Liver (tissue), 10 donors: ENCODE measurements at places on chromosomes 2 and 18.
A peak's percentile ranks its signal among the peaks of the same experiment; 100 is the strongest.

GRCh38 chr2:219331560-219332213, 857 bp downstream of the RESP18 start:
- peak; percentile 63 for DNase-seq

DNA sequence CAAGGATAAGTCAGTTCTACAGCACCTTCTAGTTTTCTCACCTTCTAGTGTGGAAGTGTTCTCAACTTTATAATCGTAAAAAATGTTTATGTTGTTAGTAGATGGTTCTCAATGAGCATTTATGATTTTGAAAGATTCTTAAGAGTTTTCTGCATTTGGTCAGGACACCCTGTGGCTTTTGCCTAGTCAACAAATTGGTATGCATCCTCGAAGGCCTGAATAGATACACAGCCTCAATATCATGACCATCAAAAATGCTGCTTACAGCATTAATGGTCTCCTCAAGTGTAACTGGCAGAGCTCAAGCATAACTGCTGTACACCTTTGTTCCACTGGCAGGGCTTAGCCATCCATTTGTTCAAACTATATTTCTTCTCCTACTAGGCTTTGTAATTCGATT, 96.7 kb downstream of the CRACDL start:
- no peak for DNase-seq

DNA sequence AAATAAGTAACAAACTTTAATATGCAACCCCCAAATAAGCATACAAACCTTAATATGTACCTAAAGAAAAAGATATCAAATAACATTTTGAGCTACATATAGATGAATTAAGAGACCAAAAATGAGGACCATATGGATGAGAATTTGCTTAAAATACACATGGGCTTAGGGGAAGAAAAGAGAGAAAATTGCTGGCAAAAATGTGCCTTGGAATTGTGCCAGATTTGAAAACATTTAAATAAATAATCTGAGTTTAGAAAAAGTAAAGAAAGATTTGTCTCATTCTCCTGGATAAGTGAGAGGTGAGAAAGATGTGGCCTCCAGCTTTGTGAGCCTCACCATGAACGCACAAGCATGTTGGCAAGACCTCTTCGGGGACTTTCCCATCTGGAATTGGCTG, 372.6 kb downstream of the SOX11 start:
- no peak for DNase-seq

GRCh38 chr2:145538661-145539350, 1018.9 kb upstream of the ZEB2 start:
- no peak for DNase-seq

- no peak for DNase-seq
Measured at GRCh38 chr2:119004602-119005001, 62.6 kb downstream of the MARCO start.

GRCh38 chr2:168345601-168346000, 98.2 kb upstream of the STK39 start:
- no peak for DNase-seq

- DNase-seq: no peak
Measured at GRCh38 chr2:58289029-58289428, 47.9 kb upstream of the FANCL start.

DNA sequence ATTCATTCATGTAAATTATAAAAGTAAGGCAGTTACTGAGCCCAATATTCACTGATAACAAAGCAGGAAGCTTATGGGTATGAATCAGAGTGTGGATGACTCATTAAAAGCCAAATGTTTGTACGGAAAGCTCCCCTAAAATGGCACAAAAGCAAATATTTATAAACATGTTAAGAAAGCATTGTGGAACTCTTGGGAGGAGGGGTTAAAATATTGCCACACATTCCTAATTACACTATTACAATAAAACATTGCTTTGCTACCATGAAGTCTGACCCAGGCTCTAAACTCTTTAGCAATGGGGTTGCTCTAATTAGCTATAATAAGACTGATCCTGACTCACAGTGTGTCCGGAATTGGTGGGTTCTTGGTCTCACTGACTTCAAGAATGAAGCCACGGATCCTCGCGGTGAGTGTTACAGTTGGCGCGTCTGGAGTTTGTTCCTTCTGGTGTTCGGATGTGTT, 110.9 kb downstream of the NAB1 start:
- DNase-seq: no peak

DNA sequence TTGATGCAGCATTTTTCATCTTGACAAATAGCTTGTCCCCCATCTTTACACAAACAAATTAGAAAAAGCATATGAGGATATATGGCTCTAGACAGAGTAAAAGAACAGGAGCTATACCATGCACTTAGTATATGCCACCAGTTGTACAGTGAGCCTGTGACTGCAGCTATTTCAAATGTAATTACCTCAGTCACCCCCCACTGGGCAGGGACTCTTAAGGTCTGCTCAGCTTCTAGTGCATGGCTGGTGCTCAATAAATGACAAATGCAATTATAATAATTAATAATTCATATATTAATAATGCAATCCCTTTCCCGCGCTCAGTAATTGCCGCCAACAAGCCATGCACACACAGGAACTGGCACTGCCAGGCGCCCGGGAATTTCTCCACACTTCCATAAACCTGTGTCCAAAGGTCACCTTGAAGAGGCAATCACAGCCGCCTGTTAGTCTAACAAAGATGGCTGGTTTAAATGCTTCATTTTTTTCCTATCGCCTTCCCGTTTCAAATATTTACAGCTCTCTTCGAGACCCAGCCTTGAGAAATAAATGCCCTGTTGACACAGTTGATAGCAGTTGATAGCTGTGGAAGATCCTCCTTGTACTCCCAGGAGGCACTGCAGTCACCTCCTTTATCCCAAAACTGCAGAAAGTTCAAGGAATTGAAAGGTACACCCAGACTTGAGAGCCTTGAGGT, 156.6 kb downstream of the INO80D start:
- DNase-seq: no peak

DNA sequence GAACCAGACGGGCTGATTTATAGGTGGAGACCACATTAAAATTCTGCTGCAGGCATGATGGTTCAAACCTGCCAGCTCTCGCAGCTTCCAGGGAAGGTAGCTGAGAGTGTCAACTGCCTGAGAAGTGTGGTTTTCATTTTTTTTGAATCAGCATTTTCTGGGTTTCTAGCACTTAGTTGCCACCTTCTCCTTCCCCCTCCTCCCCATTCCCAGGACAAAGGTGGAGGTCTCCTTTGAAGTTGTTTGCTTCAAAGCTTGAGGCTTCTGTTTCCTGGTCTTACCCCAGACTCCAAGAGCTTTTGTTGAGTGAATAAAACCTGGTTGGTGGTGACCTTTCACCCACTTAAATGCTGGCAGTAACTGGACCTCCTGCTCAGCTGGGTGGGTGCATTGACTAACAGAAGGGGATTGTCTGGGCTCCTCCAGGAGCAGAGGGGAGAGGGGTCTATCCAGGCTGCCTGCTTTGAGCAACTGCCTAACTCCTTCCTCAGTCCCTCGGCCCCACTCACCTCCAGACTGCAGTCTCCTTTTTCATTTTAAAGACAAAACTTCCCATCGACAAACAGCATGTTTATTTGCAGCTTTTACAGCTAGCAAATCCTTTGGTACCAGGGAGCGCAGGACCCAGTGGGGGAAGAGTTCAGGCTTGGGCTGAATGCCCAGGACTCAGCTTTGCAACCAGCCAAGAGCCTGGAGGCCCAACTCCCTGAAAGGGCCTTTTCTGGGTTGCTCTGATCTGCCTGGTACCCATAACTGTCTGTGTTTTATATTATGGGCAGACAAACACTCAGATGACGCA, 3.5 kb downstream of the RHOB start:
- DNase-seq: no peak
